Osteoblast (primary cell): ENCODE measurements at places on chromosomes 12 and 14.
A peak's percentile ranks its signal among the peaks of the same experiment; 100 is the strongest.

- no peak for DNase-seq
Observed at GRCh38 chr14:48792376-48793024, 793.7 kb downstream of the RPS29 start.

DNA sequence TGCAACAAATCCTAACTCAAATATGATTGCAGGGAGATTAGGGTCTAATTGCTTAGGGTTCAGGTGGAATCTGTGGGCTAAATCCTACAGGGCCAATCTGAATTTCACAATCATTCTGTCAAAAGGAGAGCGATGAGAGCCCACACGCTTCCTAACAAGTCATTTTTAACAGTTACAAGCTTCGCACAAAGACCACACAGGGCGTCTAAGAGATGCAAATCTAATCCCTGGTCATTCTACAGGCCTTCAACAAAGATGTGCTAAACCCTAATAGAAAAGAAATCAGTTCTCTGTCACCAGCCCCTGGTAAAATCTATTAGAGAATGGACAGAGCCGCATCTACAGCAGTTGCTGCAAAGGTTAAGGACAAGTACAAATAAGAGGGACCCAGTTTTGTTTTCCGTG lies 15.3 kb downstream of the NKX2-1 start:
- DNase-seq, result peak; percentile 41

- DNase-seq, result no peak
Observed at GRCh38 chr12:70271025-70271424, 27.8 kb downstream of the CNOT2 start.

GRCh38 chr14:71418532-71419245 lies 511.4 kb downstream of the PCNX1 start:
- no peak for DNase-seq

- peak; percentile 73 for DNase-seq
Observed at GRCh38 chr14:96145116-96145864, 59.3 kb upstream of the BDKRB2 start.

DNA sequence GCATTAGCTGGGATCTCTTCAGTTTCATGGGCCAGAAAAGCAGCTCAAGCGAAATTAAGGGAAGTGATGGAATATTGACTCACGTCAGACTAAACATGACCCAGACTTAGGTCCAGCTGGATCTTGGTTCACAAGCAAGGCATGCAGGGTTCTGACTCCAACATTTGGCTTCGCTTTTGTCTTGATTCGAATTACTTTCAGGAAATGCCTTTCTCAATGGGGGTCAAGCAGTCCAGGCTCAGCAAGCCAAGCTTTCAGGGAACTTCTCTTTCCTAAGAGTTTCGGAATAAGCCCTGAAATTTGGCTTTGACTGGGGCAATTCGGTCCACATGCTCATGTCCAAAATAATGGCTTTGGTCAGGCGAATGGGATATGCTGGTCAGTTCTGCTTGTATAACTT lies 678.7 kb upstream of the TMEM132C start:
- DNase-seq, result peak; percentile 93

DNA sequence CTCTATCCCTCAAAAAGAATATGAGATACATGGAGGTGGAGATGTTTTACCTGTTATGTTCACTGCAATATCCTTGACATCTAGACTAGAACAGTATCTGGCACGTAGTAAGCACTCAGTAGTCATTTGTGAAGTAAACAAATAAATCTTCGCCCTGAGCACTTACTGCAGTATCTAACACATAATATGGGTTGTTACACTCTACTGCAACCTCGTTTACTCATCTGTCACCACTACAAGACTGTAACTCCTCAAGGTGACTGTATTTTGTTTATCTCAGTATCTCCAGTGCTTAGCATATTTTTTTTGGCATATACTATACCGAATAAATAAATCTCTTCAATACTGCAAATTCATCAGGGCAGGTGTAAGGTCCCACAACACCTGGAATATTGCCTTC lies 66.1 kb downstream of the WASHC3 start:
- peak; percentile 17 for DNase-seq

DNA sequence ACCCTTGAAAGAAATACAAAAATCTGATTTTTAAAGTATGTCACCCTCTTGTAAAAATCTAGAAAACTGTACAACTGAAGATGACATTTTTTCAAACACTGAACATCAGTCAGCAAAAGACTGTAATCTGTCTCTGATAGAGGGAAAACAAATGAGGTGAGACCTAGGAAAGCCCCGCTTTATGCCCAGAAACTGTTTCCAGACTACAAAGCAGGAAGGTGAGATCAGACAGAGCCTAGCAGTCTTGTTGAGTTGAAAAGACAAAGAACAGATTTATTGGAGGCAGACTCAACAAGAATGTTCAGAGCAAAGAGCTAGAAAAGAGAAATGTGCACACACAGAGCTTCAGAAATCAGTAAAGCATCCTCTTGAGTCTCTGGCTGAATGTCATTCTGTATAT lies 873.6 kb downstream of the LRFN5 start:
- DNase-seq, result peak; percentile 15

- DNase-seq, result no peak
Observed at GRCh38 chr12:38151991-38152700, 164.4 kb upstream of the ALG10B start.

GRCh38 chr14:102282751-102283465 lies 22.1 kb downstream of the MOK start:
- DNase-seq, result no peak

DNA sequence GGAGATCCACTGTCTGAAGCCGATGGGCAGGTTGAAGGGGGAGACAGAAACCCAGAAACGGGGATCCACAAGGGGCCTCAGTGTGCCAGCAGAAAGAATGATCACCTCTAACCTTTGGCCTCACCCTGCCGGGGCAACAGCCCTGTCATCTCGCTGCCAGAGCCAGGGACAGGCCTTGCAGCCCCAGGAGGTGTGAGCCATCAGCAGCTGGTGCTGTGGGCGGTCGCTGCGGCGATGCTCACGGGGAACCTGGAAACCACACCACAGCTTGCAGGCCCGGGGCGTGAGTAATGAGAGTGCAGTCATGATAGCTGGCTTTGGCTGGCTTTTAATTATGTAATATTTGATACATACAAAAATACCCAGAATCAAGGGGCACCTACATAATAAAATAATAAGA lies 4.7 kb upstream of the TTC7B start:
- peak; percentile 95 for DNase-seq

DNA sequence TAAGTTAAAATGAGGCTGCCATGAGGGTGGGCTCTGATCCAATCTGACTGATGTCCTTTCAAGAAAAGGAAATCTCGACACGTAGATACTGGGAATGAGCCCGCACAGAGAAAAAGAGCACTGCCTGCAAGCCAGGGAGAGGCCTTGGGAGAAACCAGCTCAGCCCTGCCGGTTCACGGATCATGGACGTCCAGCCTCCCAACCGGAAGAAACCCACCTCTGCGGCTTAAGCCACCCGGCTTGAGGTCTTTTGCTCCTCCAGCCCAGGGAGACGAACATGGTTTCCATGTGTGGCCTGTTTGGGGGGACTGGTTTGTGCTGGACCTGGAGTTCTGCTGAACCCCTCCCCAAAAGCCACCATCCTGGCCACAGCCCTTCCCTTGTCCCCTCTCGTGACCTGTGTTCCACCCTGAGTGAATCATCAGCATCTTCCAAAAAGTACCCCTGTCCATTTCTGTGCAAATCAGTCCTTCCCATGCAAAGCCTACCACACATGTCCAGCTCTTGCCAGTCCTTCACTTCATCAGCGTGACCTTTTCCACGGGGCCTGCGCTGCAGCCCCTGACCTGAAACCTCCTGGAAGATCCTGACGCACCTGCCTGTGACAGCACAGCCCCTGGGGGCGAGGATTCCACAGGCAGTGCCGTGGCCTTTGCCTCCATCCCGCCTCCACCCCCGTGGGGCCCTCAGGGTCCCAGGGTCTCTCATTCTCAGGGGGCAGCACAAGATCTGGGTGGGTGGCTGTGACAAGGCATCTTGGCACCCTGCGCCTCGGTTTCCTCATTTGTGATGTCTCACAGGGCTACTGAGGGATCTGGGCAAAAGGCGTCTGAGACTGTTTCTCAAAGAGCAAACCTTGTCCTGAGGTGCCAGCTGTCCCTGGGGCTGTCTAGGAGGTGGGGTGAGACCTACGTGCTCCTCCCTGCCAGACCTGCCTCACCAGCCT lies 51.6 kb upstream of the GPR68 start:
- peak; percentile 66 for DNase-seq

GRCh38 chr14:24425704-24426103 lies 3.8 kb downstream of the CBLN3 start:
- peak; percentile 95 for DNase-seq

- DNase-seq, result no peak
Observed at GRCh38 chr12:123069436-123070266, 81.2 kb downstream of the PITPNM2 start.

- DNase-seq, result peak; percentile 97
Observed at GRCh38 chr12:124684971-124685688, 117.7 kb upstream of the NCOR2 start.

GRCh38 chr14:68593806-68594536 lies 198.9 kb downstream of the ZFP36L1 start:
- no peak for DNase-seq

DNA sequence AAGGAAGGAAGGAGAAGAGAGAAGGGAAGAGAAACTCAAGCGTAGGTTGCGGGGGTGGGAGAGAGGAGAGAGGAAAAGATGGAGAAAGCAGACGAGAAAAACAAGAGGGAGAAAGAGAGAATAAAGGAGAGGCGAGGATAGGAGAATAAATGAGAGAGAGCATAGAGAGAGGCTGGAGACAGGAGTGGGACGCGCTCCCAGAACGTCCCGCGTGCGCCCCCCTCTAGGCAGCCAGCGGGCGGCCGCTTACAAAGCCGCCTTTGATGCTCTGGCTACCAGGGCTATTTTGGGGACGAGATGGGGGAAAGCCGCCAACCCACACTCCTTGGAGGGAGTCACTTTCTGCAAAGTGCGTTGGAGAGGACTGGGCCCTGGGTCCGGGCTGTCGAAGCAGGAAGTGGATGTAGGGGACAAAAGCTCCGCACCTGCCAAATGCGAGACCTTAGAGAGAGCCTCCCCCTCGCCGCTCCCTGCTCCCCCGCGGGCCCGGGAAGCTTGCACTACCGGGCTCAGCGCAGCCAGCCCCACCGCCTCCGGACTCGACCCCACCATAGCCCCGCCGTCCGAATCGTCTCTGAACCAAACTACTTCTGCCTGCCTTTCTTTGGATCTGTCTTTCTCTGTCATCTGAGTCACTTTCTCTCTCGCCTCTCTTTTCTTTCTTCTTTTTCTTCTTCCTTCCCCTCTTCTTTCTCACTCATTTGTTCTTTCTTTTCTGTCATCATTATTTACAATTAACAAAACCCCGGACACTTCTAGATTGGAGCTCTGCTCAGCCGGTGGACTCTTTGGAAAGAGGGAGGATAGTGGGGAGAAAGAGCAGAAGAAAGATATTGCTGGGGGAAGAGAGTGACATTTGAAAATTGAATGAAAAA lies 8.0 kb downstream of the ASCL1 start:
- no peak for DNase-seq

DNA sequence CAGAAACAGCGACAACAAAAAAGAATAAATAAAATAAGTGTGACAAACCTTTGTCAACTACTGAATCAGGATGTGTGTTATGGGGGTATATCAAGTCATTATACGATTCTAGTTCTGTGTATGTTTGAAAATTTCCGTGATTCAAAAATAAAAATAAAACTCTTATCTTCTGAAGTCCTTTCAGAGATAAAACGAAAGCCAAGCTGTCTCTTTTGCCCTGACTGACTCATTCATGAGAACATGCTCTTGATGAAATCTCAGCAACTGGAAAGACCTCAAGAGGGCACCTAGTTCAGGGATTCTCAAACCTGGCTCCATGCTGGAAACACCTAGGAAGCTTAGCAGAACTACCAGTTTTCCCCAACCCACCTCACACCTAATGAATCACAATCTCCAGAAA lies 9.2 kb downstream of the FOXN3 start:
- no peak for DNase-seq

- no peak for DNase-seq
Observed at GRCh38 chr14:53963320-53964227, 6.9 kb upstream of the BMP4 start.

DNA sequence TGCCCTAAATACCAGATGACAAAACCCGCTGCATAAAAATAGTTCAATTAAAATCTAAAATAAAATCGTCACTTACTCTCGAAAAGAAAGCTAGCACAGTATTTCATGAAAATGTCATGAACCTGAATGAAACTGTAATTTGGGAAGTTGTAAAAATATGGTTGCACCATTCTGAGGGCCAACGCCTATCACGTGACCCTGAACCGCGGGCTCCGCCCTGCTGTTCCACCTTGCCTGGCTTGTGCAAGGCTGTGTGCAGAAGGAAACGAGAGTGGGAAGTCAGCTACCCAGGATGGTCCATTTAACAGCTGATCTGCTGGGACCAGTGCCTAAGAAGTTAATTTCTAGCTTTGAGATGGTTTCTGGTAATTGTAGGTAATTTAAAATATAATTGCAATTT lies 91.7 kb upstream of the BMP4 start:
- no peak for DNase-seq

- DNase-seq, result no peak
Observed at GRCh38 chr12:130128790-130129735, 33.2 kb upstream of the FZD10 start.

- DNase-seq, result no peak
Observed at GRCh38 chr12:121953695-121954094, 35.3 kb downstream of the CFAP251 start.

DNA sequence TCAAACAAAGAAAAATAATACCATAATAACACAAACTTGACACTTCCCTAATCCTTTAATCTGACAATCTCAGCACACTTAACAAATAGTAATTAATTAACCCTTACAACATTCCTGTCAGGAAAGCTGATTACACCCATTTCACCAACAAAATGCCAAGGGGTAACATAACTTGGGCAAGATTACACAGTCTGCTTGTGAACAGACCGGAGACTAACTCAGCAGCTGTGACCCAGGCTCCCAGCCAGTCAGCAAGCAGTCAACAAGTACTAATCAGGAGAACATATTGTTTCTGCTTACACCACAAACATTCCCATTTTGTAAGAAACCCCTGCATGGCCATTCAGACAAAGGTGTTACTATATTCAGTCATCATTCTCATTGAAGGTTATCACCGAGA lies 592.5 kb upstream of the FLRT2 start:
- no peak for DNase-seq

DNA sequence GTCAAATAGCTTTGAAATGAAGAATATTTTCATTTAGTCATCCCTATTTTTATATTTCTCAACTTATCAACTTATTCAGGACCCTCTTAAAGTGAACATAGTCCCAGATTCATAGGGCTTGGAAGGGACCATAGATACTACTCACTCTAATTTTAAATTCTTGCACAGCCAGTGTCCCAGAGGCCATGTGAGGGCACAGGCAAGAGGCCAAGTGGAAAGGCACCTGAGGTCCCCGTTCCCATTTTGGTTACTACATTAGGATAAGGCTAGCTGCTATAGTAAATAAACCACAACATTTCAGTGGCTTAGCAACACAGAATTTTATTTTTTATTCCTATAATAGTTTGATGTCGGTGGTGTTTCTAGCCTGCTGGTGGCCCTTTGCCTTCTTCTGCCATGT lies 227.8 kb downstream of the SPTSSA start:
- DNase-seq, result no peak

- no peak for DNase-seq
Observed at GRCh38 chr12:47218191-47218654, 138.5 kb upstream of the AMIGO2 start.

- no peak for DNase-seq
Observed at GRCh38 chr12:103715494-103715893, 125.5 kb downstream of the NT5DC3 start.

DNA sequence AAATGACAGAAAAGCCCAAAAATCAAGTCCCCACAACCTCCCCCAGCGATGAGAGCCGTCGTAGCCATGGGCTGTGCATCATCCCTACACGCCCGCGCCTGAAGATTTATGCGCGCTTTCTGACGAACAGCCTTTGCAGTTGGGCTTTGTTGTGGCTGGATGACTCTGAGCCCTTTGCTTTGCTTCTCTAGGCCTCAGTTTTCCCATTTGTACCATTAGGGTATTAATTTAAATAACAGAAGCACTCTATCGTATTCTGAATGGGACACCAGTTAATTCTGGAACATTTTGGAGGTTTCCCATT lies 24.2 kb downstream of the SFSWAP start:
- no peak for DNase-seq
